ENCODE measurements at places on chromosomes 2 and 18. TPM values are rescaled to one million over a fixed set of nuclear protein-coding genes. Genes with fewer than 3 reads are reported as not detected.
A peak's percentile ranks its signal among the peaks of the same experiment; 100 is the strongest.

The OSBPL1A gene
- total RNA-seq: 49.8 TPM

The FAM110C gene
- total RNA-seq: 4.1 TPM

The ATP6V1C2 gene
- not detected for total RNA-seq

The CPO gene
- total RNA-seq: 0.23 TPM

The MC5R gene
- not detected for total RNA-seq

The COLEC11 gene
- 16.7 TPM for total RNA-seq

The NGEF gene
- total RNA-seq: 0.18 TPM

The MEIS1 gene
- 80.4 TPM for total RNA-seq

The TMEFF2 gene
- total RNA-seq: 0.10 TPM

The POTEC gene
- not detected for total RNA-seq

- no peaks in the 10 kb centered on the region for H3K4me1 ChIP-seq
- no peak for DNase-seq
- H3K27me3 ChIP-seq: no peaks in the 10 kb centered on the region
- H3K36me3 ChIP-seq: no peaks in the 10 kb centered on the region
- H3K4me3 ChIP-seq: no peak overlapping the region
- no peak overlapping the region for H3K27ac ChIP-seq
Measured at GRCh38 chr2:215020283-215020682, 118.1 kb downstream of the ABCA12 start.

DNA sequence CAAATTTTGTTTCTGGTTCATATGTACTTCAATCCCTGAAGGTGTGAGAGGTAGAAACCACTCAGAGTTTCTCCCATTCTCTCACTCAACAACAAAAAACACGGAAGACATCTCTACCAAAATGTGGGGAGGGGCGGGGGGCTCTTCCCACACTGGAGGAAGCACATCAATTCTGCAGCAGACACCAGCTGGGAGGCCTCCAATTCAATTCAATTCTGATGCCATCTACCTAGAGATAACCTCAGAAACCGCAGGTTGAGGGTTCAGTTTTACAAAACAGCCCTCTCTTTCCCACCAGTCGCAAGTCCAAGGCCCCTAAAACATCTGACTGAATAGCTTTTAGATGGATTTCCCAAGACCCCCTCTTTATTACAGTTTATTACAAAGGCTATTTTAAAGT lies 7.0 kb upstream of the MCFD2 start:
- no peak overlapping the region for H3K4me3 ChIP-seq
- no peak overlapping the region for H3K27ac ChIP-seq
- H3K27me3 ChIP-seq: no peaks in the 10 kb centered on the region
- no peak for DNase-seq
- no peaks in the 10 kb centered on the region for H3K4me1 ChIP-seq

DNA sequence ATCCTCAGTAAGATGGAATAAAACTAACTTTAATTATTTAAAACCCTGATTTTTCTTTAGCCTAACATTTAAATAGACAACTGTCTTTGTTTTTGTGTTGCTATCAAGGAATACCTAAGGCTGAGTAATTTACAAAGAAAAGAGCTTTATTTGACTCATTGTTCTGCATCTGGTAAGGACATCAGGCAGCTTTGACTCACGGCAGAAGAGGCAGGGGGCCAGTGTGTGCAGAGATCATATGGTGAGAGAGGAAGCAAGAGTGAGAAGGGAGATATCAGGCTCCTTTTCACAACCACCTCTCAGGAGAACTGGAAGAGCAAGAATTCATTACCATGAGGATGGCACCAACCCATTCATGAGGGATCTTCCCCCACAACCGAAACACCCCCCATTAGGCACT lies 64.6 kb upstream of the TFPI start:
- no peaks in the 10 kb centered on the region for H3K27me3 ChIP-seq
- H3K4me3 ChIP-seq: no peak overlapping the region
- H3K4me1 ChIP-seq: peaks cover 3% of the 10 kb centered on the region

DNA sequence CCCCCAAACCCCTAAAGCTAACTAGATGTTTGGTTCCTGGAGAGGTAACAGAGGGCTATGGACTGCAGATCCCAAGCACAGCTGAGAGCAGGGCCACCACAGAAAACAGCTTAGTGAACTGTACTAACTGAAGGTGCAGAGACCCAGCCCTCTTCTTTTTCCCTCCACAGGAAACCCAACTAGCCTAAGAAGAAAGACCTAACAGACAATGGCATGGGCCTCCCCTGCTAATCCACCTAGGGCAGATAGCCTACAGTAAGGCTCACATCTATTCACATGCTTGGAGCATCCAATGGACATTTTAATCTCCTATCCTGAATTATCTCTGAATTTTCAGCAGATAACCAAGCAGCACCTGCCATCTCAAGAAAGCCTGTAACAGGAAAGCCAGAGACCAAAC lies 8.8 kb upstream of the FECH start:
- no peak for DNase-seq
- no peaks in the 10 kb centered on the region for H3K36me3 ChIP-seq
- no peak overlapping the region for H3K27ac ChIP-seq
- no peaks in the 10 kb centered on the region for H3K4me1 ChIP-seq
- no peaks in the 10 kb centered on the region for H3K27me3 ChIP-seq
- H3K4me3 ChIP-seq: no peak overlapping the region

DNA sequence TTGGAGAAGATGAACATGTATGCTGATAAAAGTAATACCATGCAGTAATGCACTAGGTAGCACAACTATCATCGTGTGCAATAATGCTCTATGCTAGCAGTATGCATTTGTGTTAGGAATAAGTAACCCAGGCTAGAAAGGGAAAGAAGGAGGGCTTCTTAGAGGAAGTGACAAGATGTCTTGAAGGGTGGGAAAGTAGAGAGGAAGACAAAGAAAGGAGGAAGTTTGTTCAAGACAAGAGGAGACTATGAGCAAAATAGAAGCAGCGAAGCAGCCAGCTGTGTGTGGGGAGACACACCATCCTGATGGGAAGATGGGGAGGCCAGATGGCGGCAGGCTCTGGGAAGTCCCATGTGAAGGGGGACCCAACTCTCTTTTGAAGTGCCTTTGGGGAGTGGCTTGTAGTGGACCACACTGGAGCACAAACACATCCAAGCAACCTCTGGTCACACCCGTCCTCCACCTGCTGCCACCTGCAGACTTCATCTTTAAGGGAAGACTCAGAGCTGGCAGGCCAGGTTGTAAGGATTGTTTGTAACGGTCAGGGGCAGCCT lies 39.9 kb upstream of the INHBB start:
- no peaks in the 10 kb centered on the region for H3K4me1 ChIP-seq
- H3K36me3 ChIP-seq: no peaks in the 10 kb centered on the region
- no peak for DNase-seq

- no peak overlapping the region for H3K4me3 ChIP-seq
- peaks cover 5% of the 10 kb centered on the region for H3K4me1 ChIP-seq
- no peak for DNase-seq
- H3K36me3 ChIP-seq: no peaks in the 10 kb centered on the region
Measured at GRCh38 chr18:79385708-79386341, 9.9 kb upstream of the NFATC1 start.

DNA sequence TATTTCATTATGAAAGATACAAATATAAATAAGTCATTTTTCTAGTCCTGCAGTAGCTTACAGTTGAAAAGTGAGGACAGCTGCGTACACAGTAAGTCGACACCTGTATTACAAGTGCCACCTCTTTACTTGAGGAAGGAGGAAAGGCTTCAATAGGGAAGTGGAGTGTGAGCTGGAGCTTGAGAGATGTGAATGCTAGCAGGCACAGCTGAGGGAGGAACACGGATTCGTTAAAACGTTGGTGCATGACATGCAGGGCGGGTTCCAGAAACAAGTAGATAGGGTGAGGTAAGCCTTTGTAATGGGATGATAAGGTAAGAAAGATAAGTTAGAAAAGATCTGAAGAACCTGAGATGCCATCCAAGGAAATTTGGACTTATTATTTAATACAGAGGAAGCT lies 98.1 kb upstream of the CSRNP3 start:
- H3K27me3 ChIP-seq: no peaks in the 10 kb centered on the region
- H3K36me3 ChIP-seq: no peaks in the 10 kb centered on the region
- no peaks in the 10 kb centered on the region for H3K4me1 ChIP-seq
- DNase-seq: no peak
- no peak overlapping the region for H3K27ac ChIP-seq

GRCh38 chr2:95799892-95800291 lies 191.7 kb downstream of the ANKRD36C start:
- no peak overlapping the region for H3K27ac ChIP-seq
- no peaks in the 10 kb centered on the region for H3K27me3 ChIP-seq
- H3K36me3 ChIP-seq: no peaks in the 10 kb centered on the region
- no peaks in the 10 kb centered on the region for H3K4me1 ChIP-seq
- no peak for DNase-seq
- H3K4me3 ChIP-seq: no peak overlapping the region

GRCh38 chr2:223027442-223027841 lies 24.5 kb upstream of the KCNE4 start:
- H3K27me3 ChIP-seq: no peaks in the 10 kb centered on the region
- no peak overlapping the region for H3K4me3 ChIP-seq
- no peaks in the 10 kb centered on the region for H3K4me1 ChIP-seq
- DNase-seq: no peak
- no peaks in the 10 kb centered on the region for H3K36me3 ChIP-seq
- H3K27ac ChIP-seq: no peak overlapping the region

DNA sequence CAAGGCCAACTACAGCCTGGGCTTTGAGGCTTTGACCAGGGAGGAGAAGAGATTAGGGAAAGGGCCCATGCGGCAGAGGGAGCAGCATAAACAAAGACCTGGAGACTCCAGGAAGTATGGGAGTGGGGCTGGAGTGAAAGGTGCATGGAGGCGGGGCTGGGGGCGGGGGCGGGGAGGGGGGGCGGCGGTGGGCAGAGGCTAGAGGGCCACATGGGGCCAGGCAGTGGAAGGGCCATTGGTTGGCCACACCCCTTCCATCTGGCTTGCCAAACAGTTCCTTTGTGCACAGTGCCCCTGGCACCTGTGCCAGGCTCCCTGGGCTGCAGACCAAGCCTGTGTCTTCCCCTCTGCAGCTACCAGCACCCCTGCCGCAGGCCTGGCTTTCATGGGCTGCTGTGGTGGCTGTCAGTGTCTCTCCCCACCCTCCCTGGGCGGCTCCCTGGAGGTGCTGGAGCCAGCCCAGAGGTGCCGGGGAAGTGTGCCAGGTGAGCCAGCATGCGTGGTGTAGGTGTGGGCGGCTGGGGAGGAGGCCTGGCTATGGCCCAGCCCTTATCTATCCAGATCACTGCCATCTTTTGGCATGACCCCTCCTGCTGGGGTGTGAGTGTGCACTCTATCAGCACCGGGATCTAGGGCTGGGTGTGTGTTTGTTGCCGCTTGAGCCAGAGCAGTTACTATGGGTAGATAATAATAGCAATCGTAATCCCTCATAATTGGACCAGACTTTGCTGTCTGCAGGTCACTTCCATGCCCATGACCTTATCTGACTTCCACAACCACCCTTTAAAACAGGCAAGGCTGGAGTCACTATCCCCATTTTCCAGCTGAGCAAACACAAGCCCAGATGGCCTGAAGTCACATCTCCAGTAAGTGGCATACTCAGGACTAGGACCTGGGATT lies 30.5 kb downstream of the DNMT3A start:
- H3K4me1 ChIP-seq: peaks cover 27% of the 10 kb centered on the region
- H3K4me3 ChIP-seq: no peak overlapping the region
- no peak for DNase-seq
- no peaks in the 10 kb centered on the region for H3K36me3 ChIP-seq
- H3K27me3 ChIP-seq: no peaks in the 10 kb centered on the region
- no peak overlapping the region for H3K27ac ChIP-seq

- H3K4me1 ChIP-seq: peaks cover 8% of the 10 kb centered on the region
- no peaks in the 10 kb centered on the region for H3K27me3 ChIP-seq
- no peaks in the 10 kb centered on the region for H3K36me3 ChIP-seq
- peak overlapping the region; percentile 61 for H3K4me3 ChIP-seq
- H3K27ac ChIP-seq: peak overlapping the region; percentile 20
Measured at GRCh38 chr2:38666556-38666910, 619 bp downstream of the GALM start.

DNA sequence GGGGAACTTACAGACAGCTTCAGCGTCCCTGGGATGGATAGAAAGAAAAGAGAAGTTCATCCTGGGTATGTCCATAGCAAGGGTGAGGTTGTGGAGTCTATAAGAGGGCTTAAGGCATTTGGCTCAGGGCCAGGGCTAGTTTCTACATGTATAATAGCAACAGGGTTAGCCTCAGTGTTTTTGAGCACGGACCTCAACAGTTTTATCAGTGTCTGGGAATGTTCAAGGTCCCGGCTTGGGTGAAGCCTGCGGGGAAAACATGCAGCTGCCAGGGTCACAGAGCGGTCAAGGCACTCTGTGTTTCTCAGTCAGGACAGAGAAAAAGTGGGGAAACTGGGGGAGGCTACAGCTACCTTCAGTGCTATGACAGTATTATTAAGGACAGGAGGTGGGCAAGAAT lies 427.7 kb upstream of the HS6ST1 start:
- peaks cover 6% of the 10 kb centered on the region for H3K4me1 ChIP-seq
- no peaks in the 10 kb centered on the region for H3K27me3 ChIP-seq
- peak; percentile 68 for DNase-seq
- no peaks in the 10 kb centered on the region for H3K36me3 ChIP-seq
- no peak overlapping the region for H3K4me3 ChIP-seq

DNA sequence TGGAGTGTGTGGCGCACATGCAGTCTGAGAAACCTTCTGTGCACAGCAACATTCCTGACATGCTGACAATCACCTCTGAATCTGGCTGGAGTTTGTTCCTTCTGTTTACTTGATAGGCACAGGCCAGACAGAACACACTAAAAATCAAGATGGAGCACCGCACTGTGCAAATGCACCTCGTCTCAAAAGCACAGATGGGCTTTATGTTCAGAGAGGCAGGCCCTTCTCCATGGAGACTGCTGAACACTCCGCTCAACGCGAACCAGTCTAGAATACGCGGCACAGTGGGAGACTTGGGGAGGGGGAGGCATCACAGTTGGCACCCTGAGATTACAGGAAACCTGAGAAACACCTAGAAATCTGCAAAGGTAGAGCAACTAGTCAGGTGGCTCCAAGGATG lies 58.4 kb upstream of the DNMT3A start:
- no peaks in the 10 kb centered on the region for H3K36me3 ChIP-seq
- no peaks in the 10 kb centered on the region for H3K27me3 ChIP-seq
- no peak for DNase-seq
- no peak overlapping the region for H3K27ac ChIP-seq

- no peak overlapping the region for H3K4me3 ChIP-seq
- H3K27ac ChIP-seq: peak overlapping the region; percentile 12
- H3K36me3 ChIP-seq: no peaks in the 10 kb centered on the region
- peak; percentile 50 for DNase-seq
- H3K27me3 ChIP-seq: no peaks in the 10 kb centered on the region
Measured at GRCh38 chr2:189350540-189351209, 90.6 kb upstream of the WDR75 start.

DNA sequence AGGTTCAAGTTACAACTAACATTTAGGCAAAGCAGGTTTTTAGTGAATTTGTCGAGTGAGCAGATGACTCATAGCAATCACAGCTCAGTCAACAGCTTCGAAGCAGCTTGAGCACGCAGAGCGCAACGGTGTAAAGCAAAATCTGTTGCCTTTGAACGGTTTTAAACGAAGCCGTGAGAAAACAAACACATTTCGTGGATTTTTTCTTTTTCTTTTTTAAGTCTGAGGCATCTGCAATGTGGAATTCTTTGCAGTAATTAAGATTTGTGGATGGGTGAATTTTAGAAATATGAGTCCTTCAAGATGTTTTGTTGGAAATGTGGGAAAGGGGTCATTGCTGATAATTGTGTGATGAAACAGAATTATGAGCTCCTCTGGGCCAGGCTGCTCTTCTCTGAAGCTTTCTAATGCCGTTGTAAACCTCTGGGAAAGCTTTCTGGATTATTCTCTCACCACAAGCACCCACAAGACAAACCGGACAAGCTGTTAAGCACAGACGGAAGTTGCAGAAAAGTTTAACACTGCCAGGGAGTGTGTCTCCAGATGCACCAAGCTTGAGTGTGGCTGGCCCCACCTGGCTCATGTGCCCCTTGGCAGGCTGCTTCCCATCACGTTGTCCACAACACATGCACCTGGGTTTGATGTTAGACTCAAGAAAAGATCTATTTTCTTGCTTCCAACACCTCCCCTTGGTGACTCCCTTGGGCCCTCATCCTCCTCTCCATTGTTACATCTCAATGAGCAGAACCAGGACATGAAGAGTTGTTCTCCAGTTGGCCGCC lies 224.7 kb downstream of the ACKR3 start:
- no peak for DNase-seq
- H3K4me3 ChIP-seq: no peak overlapping the region
